ENCODE measurements at places on chromosomes 5 and 9. TPM values are rescaled to one million over a fixed set of nuclear protein-coding genes. Genes with fewer than 3 reads are reported as not detected.

Gene TRIM14
- polyA plus RNA-seq: 9.3 TPM

Gene PTGS1
- 20.3 TPM for polyA plus RNA-seq

Gene EGFLAM
- polyA plus RNA-seq: 0.82 TPM

Gene SLCO4C1
- polyA plus RNA-seq: not detected

Gene ANKS6
- 9.6 TPM for polyA plus RNA-seq

Gene MLANA
- polyA plus RNA-seq: not detected

Gene DNAI1
- not detected for polyA plus RNA-seq

Gene GALNT12
- polyA plus RNA-seq: 20.7 TPM

Gene ERGIC1
- polyA plus RNA-seq: 45.2 TPM

Gene IL9
- not detected for polyA plus RNA-seq

Gene OTP
- not detected for polyA plus RNA-seq

Measured in esophagus (tissue), 2 donors.